ENCODE measurements at places on chromosomes 4 and X.

DNA sequence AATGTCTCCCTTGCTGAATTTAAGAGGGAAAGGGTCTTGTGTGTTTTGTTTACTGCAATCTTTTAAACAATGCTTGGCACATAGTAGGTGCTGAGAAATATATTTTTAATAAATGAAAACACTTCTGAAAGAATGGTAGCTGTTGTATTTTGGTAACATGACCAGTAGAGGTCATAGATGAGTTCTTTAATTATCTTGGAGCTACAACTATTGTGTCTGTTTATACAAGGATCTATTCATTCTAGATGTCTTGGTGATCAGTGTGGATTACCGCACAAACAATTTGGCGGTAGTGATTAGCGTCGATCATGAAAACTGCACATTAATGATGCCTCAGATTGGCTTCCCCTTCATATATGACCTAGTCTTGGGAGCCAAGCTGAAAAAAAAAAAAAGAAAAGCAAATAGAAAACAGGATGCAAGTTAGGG lies 21.4 kb upstream of the SCRG1 start:
- DNase-seq, result no peak

DNA sequence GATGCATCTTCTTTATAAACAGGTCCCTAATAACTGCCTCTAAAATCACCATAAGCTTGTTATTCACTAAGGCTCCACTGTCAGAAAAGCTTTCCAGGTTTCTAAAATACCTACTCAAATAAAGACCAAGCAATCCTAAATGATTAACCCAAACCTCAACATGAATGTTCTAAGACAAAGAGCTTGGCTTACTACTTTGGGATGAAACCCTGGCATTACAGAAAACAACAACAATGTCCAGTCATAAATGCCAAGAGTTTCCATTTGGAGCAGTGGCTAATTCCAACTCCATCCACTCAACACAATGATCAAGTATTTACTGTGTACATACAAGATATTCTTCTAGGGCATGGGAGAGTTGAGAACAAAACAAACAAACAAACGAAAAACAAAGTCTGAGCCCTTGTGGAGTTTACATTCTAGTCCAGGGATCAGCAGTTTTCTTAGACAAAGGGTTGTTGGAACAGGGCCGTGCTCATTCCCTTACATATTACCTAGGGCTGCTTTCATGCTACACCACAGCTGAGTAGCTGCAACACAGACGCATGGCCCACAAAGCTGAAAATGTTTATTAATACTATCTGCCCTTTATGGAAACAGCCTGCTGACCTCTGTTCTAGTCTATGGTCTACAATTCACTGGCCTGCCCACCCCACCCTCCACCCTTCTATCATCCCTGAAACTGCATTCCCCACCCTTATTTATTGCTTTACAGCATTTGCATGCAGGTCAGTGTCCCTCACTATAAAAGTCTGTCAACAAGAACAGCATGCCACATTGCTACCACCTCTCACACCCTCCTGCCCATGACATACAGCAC lies 23.7 kb downstream of the ABCG2 start:
- DNase-seq, result no peak

DNA sequence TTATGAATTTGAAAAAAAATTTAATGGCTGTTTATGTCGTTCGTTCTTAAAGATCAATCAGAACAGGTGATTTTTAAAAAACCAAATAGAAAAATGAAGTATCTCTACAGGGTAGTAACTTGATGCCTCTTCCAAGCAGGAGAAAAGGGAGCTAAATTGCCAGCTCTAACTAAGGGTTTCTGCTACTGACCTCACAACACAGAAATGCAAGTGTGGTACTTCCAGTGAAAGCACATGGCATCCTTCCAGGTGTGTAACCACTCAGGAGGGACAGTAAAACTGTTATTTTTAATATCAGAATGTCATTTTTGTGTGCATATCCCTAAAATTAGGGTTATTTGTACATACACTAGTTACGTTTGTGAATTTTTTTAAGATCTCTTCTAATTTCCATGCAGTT lies 116.8 kb upstream of the ZCCHC13 start:
- no peak for DNase-seq

DNA sequence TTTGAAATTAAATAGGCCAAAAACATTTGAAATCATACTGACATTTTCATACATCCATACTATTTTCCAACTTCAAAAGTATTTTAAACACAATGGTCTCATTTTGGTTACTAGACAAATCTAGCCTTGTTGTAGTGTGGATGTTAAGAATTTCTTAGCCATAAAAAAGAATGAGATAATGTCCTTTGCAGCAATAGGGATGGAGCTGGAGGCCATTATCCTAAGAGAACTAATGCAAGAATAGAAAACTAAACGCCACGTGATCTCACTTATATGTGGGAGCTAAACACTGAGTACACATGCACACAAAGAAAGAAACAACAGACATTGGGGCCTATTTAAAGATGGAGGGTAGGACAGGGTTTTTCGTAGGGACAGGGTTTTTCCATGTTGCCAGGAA lies 153.8 kb downstream of the CCSER1 start:
- no peak for DNase-seq

DNA sequence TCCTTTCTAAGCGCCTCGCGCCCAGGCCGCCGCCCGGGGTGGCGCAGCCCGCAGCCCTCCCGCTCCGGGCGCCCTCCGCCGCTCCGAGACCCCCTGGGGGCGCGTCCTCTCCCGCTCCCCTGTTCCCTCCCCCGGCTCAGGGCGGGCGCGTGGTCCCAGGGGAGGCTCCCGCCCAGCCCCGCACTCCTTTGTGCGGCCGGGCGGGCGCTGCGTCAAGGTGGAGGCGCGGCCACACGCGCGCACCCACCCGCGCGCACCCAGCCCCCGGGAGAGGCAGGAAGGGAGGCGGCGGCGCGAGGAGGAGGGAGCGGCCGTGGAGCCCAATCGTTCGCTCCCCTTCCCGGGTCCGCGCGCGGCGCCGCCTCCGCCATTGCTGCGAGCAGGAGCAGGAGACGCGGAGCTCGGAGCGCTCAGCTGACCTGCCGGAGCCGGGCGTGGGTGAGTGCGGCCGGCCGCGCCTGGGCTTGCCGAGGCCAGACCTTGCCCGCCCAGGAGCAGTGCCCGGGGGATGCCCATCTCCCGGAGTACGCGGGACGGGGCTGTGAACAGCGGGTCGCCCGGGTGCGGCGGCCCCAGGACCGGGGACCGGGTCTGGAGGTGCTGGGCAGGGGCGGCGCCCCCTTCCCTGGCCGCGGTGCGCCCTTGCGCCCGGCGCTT lies at the start of gene NSG1:
NSG1 (plus strand) TSS at position 367 of the 657 bp plus-strand sequence. CDS start 528 bp downstream, outside the sequence.
- no peak for DNase-seq

DNA sequence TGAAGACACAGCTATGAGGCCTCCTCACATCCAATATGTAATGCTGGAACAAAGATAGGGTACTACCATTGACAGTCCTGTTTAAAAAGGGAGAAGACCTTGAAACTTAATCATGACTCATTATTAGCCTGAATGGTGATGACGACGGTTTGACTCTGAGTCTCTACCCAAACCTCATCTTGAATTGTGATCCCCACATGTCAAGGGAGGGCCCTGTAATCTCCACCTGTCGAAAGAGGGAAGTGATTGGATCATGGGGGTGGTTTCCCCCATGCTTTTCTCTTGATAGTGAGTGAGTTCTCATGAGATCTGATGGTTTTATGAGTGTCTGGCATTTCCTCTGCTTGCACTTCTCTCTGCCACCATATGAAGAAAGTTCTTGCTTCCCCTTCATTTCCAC lies 395.3 kb upstream of the CPEB2 start:
- no peak for DNase-seq

GRCh38 chr4:29153642-29154041 lies 1566.5 kb upstream of the PCDH7 start:
- DNase-seq, result no peak

DNA sequence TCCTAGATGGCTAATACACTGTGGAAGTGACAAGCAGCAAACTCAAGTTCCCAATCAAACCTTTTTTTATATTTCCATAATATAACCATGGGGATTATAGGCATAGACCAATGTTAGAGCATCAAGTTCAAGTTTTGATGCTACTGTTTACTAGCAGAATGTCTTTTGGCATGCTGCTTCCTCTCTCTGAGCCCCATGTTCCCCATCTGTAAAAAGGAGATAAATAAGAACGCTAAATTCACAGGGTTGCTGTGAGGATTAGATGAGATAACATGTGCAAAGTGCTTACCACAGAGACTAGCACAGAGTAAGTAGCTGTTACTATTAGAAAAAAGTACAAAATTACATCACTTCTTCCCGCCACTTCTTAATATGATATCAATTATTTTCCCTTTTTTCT lies 18.0 kb downstream of the MBNL3 start:
- no peak for DNase-seq

GRCh38 chrX:47815901-47816845 lies 20.5 kb upstream of the ZNF81 start:
- peak; percentile 20 for DNase-seq

- DNase-seq, result no peak
Measured at GRCh38 chr4:149923736-149924135, 108.1 kb upstream of the IQCM start.

- no peak for DNase-seq
Measured at GRCh38 chrX:103794119-103794518, 17.5 kb downstream of the PLP1 start.

DNA sequence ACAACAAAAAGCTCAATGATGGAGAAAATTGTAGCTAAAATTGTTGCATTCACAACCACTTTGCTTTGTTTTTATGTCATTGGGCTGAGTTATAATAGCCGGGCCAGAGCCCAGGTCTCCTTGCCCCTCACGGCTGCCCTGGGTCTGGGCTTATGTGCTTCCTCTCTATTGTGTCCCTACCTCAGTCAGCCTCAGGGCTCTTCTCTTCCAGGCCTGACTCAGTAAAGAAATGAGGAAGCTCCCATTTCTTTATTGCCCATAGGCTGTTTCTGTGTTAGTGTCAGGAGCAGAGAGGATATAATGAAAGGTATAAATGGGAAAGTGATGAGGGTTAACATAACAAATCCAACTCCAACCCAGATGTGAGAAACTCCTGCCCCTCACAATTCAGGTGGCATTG lies 18.0 kb downstream of the BST1 start:
- no peak for DNase-seq

- DNase-seq, result no peak
Measured at GRCh38 chr4:108830509-108831244, 67.8 kb upstream of the ETNPPL start.

- DNase-seq, result no peak
Measured at GRCh38 chr4:141046255-141046654, 87.0 kb downstream of the RNF150 start.

DNA sequence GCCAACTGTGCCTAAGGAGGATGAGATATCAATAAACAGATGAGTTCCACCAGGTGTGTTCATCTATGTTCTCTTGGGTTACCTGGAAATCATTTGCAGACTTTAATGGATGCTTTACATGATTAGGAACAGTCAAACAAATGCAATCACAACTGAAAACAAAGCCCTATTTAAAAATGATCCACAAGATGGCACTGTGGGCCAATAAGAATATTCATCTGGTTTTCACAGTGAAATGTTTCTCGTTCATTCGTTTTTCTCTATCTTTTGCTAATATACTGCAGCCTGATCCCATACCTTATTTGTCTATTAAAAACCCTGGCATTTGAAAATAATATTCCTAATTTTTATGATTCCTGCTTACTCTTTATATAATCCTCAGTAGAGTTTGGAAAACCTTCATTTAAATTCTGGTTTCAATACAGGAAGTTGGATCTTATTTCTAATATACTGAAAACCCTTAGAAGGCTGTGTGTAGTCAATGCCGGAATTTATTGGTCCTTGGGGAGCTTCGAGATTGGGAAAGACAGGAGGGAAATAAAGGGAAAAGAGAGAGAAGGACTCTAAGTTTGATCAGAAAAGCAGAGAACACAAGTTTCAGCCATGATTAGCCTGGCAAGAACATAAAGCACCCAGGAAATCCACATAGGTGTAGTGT lies 63.8 kb upstream of the TAPT1 start:
- DNase-seq, result no peak

GRCh38 chrX:1835056-1835455 lies 220.2 kb downstream of the ASMT start:
- DNase-seq, result no peak

DNA sequence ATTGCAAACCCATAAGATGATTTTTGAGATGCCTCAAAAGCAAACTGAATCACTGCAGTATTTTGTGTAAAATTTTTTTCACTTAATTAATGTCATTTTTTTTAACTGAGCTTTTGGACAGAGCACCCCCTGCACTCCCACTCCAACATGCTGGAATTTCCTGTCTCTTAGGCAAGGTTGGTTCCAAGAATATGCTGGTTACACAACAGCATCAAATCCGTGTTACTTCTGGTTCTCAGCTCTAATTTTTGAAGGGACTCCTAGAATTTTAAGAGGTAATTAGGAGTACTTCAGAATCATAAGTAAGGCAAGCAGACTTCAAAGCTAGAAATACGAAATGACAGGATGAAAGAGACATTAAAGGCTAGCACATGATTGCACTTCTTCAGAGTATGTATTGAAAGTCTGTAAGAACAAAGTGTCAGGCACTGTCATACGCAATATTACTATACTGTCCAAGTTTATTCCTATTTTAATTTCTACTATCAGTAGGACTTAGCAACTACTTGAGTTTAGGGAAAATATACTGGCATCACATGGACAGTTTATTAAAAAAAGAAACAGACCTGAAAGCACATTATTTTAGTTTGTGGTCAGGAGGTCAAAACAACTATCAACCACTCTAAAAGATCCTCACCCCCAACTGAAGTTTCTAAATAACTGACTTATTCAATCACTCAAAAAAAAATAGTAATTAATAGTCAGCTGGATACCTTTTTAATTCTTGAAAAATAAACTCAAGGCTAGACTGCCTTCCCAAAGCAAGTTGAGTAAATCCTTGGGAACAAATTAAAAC lies 1.6 kb upstream of the JCHAIN start:
- DNase-seq, result no peak

GRCh38 chr4:112284662-112285411 lies 867 bp downstream of the TIFA start:
- DNase-seq, result no peak

GRCh38 chr4:68748181-68748991 lies 67.4 kb upstream of the UGT2B10 start:
- no peak for DNase-seq

DNA sequence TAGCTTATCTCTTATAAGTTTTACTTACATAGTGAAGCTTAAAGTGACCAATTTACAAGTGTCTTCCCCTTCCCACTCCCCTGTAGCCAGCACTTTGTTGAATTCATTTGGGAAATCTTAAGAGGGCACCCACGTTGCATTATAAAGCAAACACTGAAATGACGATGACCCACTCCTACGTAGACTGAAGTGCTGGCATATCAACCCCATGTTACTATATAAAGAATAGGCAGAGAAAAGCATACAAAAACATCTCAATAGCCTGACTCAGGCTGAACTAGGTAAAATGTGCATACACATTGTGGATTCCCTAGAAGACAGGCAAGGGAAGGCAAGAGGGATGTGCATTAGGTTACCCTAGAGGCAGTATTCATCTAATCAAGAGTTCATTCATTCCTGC lies 313.4 kb downstream of the TENM3 start:
- no peak for DNase-seq

GRCh38 chr4:146846882-146847281 lies 98.8 kb downstream of the TTC29 start:
- no peak for DNase-seq

- DNase-seq, result peak; percentile 53
Measured at GRCh38 chr4:25234390-25235370, 847 bp downstream of the PI4K2B start.

Measured in GF-D8 (cell line).